ENCODE measurements at places on chromosomes 4 and X.

- no peak for DNase-seq
Measured at GRCh38 chr4:24121395-24122175, 231.7 kb upstream of the PPARGC1A start.

- no peak for DNase-seq
Measured at GRCh38 chr4:173254646-173255045, 79.5 kb downstream of the HMGB2 start.

- no peak for DNase-seq
Measured at GRCh38 chr4:26692014-26692726, 108.3 kb downstream of the TBC1D19 start.

DNA sequence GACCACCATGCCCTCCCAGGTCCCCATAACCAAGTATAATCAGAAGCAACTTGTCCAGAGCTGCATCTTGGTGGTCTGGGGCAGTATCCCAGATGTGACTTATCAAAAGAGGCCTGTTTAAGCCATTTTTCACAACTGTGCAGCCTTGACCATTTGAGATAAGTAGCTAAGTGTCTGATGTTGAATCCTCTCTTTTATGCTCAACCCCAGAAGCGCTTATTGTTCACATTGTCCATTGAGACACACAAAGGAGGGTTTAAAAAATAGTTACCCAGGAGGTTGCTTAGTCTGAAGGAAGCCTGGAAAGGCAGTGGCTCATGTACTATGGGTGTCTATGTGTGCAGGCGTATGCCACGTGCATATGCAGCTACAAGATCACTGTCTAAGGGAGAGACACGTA is 27.0 kb downstream of the ENPP6 start:
- DNase-seq = no peak

- no peak for DNase-seq
Measured at GRCh38 chrX:41332408-41333002, 1.5 kb upstream of the DDX3X start.
